ENCODE measurements at places on chromosomes 1 and 21.
A peak's percentile ranks its signal among the peaks of the same experiment; 100 is the strongest.

DNA sequence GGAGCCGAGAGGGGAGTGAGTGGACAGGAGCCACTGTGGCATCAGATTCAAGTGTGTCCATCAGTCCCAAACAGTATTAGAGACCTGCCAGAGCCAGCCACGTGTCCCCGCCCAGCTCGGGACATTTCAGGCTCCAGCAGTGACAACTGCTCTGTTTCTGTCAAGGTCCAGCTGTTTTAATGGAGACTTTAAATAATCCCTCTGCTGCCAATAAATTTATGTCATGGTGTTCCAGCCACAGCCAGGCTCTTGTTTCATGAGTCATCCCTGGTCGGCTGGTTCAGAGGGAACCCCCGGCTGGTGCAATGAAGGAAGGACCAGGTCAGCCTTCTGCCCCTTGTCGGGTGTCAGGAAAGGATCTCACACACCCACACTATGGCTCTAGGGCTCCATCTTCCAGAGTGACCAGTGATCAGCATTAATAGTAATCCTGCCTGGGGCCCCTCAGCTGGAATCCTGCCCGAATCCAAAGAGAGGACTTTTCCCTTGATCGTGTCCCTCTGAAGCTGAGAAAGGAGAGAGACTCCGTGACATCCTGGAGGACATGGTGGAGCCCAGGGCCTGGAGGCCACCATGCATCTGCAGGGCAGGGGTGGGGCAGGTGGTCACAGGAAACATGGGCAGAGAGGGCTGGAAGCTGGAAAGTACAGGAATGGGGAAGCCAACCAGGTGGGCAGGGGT lies 197.3 kb downstream of the MATN1 start:
- no peak for DNase-seq

DNA sequence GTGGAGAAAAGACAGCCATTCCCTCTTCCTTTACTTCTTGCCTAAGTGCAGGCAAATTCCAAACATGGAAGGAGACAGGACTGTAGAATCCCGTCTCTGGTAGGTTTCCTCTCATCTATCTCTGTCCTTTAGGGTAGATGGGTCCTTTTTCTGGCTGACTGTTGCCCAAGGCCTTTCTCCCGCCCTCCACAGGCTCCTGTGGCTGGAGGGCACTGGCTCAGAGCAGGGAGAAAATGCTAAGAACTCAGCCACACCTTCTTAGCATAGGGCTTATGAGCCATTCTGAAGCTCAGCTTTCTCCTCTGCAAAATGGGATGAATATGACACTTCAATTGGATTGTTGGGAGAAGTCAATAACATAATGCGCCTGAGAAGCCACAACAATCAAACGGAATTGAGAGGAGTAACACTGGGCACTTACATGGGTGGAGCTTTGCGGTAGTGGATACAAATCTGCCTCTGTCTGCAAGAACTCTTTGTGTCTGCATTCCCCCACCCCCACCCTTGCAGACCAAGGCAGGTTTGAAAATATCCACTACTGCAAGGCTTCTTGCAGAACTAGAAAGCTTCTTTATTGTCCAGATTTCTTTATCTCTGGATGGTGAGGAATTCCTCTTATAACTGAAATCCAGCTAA lies 94.7 kb downstream of the CSMD2 start:
- DNase-seq = no peak

DNA sequence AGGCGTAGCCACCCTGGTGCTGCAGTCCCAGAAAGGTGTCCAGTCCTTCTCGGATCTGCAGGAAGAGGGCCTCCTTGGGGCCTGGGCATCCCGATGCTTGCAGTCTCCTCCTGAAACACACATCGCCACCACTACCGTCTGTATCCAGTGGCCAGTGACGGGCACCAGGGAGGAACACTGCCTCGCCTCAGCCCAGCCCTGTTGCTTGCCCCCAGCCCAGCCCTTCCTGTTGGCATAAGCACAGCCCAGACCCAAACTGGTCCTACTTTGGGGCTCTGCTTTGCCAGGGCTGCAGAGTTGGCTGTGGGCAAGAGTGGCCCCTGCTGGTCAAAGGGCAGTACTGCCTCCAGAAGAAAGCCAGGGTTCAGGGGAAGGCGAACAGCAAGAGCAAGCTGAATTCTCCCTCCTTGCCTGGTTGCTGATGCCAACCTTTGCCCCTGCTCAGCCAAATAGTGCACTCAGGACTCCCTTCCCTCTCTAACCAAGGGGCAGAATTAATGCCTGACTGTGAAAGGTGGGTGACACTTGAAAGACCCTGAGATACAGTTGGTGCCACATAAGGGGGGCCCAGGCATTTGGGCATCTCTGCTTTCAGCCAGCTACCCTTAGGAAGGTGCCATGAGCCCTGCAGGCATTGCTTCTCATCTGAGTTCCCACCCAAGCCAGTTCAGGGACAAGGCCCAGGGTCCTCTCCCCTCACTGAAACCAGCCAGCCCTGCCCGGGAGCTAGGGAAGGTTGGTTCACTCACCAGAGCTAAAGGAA lies 11.1 kb upstream of the ARHGEF2 start:
- peak; percentile 77 for DNase-seq

- DNase-seq = no peak
Observed at GRCh38 chr1:64624218-64624713, 120.6 kb upstream of the RAVER2 start.

DNA sequence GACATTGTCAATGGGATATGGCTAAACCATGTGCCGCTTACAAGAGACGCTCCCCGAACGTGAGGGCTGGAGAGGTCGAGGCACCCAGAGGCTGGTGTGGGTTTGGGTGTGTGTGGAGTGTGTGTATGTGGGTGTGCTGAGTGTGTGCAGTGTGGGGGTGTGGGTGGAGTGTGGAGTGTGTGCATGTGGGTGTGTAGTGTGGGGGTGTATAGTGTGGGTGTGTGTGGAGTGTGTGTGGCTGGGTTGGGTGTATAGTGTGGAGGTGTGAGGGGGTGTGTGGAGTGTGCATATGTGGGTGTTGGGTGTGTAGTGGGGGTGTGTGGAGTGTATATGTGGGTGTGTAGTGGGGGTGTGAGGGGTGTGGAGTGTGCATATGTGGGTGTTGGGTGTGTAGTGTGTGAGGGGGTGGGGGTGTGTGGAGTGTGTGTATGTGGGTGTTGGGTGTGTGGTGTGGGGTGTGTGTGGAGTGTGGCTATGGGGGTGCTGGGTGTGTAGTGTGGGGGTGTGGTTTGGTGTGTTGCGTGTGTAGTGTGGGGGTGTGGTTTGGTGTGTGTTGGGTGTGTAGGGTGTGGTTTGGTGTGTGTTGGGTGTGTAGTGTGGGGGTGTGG lies 42.2 kb downstream of the SLC19A1 start:
- DNase-seq = no peak
